ENCODE measurements at places on chromosomes 6 and 20. TPM values are rescaled to one million over a fixed set of nuclear protein-coding genes. Genes with fewer than 3 reads are reported as not detected.

The ADGB gene
- 0.04 TPM for total RNA-seq

The THBS2 gene
- 119 TPM for total RNA-seq

The CCDC170 gene
- total RNA-seq: 1.2 TPM

The ADAM33 gene
- total RNA-seq: 52.8 TPM

The KIF13A gene
- total RNA-seq: 38.1 TPM

The CGA gene
- 4.3 TPM for total RNA-seq

The SCRT2 gene
- not detected for total RNA-seq

The TMEM242 gene
- total RNA-seq: 10.0 TPM

The SNHG17 gene
- 11.4 TPM for total RNA-seq

The DYNLT1 gene
- 46.0 TPM for total RNA-seq

The WFDC5 gene
- total RNA-seq: not detected

The SERPINB1 gene
- total RNA-seq: 8.9 TPM

The SUMO4 gene
- 2.2 TPM for total RNA-seq

The GJA10 gene
- not detected for total RNA-seq

The ZNF451 gene
- total RNA-seq: 37.9 TPM

The LY6G6C gene
- 0.09 TPM for total RNA-seq

The NR2E1 gene
- not detected for total RNA-seq

The IL17F gene
- not detected for total RNA-seq

The JAG1 gene
- 40.7 TPM for total RNA-seq

The CST7 gene
- total RNA-seq: 0.35 TPM

The RAET1G gene
- 0.09 TPM for total RNA-seq
